Stimulated activated CD4-positive, alpha-beta T cell treated with anti-CD3 and anti-CD28 coated beads, Interleukin-2, amount 100 ng/mL, for 4 hours (primary cell): ENCODE measurements at places on chromosomes 3 and 15.

DNA sequence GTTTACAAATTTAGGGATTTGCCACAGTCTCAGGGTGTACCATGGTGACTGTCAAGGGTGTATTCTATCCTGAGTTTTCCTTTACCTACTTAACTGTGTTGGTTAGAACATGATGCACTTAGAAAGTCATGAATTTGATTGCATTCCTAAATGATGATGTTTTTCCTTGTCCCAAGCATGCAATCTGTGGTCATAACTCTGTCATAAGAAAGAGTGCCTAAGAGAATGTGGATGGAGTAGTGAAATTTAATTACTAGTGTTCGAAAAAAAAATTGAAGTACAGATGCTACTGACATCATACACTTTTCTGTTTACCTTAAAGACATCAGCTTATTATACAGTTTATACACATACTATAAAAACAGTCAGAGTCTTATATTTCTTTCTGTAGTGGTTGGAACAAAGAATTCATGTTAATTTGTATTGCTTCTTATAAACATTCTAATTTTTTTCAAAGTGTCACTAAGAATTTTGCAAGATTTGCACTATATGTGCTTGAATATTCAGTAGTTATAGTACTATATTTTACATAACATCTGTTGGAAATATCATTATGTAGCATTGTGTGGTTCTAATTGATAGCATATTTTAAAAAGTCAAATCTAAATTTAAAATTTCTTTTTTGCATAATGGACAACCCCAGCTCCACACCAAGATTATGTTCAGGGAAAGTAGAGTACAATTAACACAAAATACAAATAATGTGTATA is 231.3 kb upstream of the KCNMB2 start:
- no peak for DNase-seq

DNA sequence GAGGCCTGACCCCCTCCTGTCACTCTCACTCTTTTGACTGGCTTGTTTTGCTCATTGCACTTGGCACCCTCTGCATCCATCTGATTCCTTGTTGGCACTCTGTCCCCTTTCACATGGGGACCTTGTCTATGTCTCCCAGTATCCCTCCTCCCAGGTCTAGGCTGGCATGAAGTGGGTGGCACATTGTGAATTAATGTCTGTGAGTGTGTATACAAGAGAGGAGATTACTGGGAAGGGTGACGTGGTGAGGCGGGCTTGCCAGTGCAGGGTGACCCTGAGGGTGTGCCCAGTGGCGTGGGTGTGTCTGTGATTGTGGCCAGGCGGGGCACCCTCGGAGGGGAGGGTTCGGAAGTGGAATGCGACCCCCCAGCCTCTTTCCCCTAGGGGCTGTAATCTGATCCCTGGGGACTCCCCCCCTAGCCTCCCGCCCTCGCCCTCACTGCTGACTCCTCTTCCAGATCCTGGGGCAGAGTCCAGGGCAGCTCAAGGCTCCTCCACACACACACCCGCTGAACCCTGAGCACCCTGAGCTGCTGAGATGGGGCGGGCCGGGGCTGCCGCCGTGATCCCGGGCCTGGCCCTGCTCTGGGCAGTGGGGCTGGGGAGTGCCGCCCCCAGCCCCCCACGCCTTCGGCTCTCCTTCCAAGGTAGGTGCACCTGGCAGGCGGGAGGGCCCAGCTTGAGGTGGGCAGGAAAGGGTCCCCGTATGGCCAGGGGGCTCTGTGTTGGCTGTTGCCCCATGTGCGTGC is at the start of gene SEMA3B:
Gene SEMA3B (plus strand): TSS at position 445 of the 749 bp plus-strand sequence. CDS start 94 bp downstream, at position 539.
- no peak for DNase-seq

- no peak for DNase-seq
Observed at GRCh38 chr15:98977441-98977840, 30.2 kb downstream of the PGPEP1L start.

DNA sequence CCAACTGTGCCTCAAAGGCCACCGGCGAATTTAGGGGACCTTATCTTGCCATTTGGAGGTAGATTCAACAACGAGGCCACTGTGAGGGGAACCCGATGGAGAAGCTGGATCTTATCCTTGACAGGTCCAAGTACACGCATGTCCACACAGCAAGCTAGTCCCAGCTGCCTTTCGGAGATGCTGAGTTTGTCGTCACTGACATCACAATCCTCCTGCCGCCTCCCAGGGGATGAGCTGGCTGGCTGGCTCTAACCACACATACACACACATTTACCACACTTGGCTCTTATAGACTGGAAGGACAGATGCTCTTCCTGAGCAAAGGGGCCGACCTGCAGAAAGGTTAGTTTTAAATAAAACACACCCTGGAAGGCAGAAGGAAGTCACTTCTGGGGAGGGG is 176.3 kb downstream of the STT3B start:
- DNase-seq: no peak

- DNase-seq: no peak
Observed at GRCh38 chr15:34610354-34610753, 26.9 kb upstream of the GOLGA8B start.

- DNase-seq: no peak
Observed at GRCh38 chr3:125148836-125149235, 63.7 kb downstream of the SLC12A8 start.

DNA sequence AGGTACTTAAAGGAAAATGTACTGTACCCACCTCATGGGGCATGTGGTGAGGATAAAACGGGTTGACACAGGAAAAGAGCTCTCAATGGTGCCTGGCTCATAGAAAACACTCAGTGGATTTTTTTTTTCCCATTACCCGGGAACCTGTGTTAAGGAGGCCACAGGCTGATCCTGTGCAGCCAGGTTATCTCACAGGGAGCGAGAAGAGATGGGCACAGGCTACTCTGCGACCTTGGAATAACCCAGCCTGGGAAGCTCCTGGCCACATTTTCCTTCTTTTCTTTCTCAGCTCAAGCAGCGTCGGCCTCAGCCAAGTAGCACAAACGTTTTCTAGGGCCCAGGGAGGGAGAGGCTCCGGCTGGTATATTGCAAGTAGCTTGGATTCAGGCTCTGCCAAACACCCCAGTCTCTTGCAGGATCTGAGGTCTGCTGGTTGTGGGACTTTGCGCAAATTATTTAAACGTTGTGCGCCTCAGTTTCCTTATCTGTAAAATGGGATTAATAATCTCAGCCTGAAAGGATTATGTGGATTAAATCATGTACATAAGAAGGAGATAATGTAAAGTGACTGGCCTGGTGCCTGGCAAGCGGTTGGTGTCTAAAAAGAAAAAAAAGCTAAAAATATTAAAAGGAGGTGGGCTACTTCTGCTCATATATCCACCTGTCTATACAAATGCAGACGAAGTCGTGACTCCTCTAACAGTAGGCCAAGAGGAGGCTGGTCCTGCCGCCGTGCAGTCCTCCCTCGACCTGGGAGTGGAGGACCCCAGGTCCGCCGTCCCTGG is 2.2 kb downstream of the FURIN start:
- DNase-seq: no peak

- no peak for DNase-seq
Observed at GRCh38 chr15:83766339-83766738, 112.4 kb downstream of the ADAMTSL3 start.

DNA sequence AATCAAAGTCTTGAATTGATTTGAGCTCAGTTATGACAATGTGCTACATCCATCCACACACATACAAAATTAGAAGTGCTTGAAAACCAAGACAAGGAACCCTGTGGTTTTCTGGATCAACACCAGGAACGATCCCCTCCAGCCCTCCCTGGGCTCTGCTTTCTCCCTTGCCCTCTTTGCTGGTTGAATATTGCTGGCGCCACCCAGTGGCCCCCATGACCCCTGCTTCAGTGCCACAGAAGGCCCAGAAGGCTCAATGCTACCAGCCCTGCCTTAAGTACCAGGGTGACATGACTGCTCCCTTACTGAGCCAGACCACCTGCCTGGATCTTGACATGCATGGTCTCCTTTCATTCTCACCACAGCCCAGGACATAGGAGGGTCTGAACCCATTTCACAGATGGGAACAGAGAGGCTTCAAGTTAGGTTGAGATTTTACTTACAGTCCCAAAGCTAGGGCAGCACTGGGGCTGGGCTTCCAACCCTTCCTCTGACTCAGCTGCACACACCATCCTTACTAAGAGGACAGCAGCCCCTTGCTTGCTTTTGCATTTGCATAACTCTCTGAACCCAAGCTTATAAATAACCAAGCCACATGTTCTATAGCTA is 15.0 kb downstream of the IL12A start:
- DNase-seq: no peak

DNA sequence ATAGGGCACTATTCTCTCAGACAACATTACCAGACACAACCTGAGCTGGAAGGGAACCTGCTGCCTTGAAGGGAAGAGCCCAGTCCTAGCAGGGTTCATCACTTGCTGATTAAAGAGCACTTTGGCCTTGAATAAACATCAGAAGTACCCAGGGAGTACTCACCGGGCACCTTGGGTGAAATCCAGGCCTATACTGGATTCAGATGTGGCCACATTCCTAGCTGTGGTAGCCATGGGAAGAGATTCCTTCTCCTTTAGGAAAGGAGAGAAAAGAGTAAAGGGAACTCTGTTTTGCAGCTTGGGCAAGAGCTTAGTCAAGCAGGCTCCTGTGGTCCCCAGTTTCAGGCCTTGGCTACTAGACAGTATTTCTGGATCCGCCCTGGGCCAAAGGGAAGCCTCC is 195.0 kb downstream of the SPATA16 start:
- DNase-seq: no peak

DNA sequence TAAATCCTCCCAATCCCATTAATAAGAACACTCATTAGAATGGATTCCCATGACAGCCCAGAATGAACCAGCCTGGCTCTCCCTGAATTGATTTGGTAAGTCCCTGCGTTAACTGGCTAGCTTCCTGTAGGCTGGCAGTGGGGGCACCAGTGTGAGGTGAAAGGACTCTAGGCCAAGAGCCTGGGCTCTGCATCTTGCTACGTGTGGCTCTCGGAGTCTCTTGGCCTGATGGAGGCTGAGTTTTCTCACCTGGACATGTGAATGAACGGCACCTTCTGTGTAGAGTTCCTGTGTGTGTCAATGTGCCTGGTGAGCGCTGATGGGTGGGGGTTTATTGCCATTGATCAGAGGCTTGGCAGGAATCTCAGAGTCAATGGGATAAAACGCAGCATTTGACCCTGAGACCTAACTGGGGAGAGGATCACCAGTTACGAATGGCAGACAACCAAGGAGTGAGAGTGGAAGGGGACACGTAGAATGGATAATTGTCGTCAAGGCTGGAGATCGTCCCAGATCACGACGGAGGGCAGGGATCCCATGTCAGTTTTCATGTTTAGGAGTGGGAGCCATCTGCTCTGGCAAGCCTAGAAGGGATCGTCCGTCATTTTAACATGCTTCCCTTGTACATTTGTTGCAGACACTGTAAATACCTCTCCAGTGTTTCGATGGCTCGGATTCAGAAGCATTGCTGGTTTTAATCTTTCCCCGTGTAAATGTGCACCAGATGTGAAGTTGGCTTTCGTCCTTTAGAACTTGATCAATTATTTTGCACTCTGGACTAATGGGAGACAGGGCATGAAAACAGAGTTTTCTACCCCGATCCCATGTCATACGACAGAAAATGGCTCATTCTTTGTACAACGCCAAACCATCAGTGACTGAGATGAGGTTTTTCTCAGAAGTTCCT is 9.0 kb upstream of the KLF13 start:
- DNase-seq: no peak

GRCh38 chr3:39752019-39752637 is 57.3 kb upstream of the MYRIP start:
- DNase-seq: no peak

DNA sequence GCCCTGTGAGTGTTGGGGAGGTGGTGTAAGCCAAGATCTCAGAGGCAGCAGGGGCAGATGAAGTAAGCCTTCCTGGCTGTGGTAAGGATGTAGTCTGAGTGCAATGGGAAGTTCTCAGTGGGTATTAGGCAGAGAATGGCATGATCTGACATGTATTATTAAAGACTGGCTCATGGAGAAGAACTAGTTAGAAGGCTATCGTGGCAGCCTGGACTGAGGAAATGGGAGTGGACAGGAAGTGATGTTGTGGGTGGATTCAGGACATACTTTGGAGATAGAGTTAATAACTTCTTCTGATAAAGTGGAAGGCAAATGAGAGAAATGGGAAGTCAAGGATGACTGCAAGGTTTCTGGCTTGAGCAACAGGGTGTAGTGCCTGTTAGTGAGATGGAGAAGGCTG is 250.9 kb upstream of the CFAP20DC start:
- DNase-seq: no peak

GRCh38 chr3:157387708-157388435 is 48.8 kb upstream of the PTX3 start:
- no peak for DNase-seq

DNA sequence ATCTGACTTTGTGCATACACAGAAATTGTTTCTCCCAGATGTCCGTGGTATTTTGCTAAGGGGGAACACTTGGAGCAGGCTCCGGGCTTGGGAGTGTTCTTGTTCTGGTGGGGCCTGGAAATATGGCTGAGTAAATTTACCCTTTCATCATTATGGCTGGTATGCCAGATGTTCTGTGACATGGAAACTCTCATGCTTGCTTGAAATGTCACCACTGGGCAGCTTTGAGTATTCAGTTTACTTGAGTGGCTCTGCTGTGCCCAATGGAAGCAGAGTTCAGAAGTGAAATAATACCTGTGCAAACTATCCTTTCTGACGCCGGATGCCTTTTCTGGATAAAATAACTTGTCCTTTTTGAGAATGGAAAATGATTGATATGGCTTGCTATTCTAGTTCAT is 283.6 kb upstream of the TPM1 start:
- DNase-seq: no peak

- DNase-seq: no peak
Observed at GRCh38 chr3:25861566-25861965, 71.7 kb downstream of the OXSM start.

- DNase-seq: no peak
Observed at GRCh38 chr15:59244337-59244736, 37.7 kb downstream of the LDHAL6B start.

DNA sequence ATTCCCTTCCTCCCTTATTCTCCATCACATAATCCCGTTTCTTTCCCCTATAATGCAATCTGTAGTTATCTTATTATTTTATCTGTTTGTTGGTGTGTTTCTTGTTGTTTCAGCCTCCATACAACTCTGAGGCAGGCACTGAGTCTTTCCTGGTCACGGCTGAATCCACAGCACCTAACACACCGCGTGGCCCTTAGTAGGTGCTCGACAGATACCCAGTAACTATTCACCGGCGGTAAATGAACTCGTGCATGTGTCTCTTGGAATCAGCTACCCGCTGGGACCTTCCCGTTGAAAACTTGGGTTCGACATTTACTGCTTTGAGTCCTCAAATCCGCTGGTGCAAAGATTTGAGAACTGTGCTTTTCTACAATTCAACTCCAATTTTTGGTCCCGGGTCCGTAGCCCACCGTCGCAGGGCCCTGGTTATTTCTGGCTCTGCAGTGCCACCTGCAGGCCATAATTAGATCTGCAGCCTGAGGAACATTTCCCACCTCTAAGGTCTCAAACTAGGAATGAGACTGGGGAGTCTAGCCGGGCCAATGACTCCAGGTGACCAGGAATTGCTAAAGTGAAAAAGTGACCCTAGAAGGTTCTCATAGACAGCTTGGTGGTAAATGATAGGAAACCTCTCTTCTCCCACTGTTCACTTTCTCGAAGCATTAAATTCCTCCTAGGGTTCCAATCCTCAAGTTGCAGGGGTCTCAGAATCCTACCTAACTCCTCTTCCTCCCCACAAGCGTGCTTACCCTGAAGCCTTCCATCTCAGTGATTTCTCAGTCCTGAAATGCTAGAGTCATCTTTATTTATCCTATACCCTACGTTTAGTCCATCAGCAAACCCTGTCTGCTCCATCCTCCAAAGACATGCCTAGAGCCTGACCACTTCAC is 40.0 kb upstream of the TRH start:
- DNase-seq: no peak

GRCh38 chr3:11363715-11364114 is 91.5 kb downstream of the ATG7 start:
- no peak for DNase-seq

GRCh38 chr3:5071061-5071460 is 51.0 kb upstream of the ARL8B start:
- DNase-seq: no peak

GRCh38 chr3:50676031-50676705 is 1.4 kb downstream of the DOCK3 start:
- no peak for DNase-seq
